Endothelial cell (in vitro differentiated cells): ENCODE measurements at places on chromosomes 1 and 21. TPM values are rescaled to one million over a fixed set of nuclear protein-coding genes. Genes with fewer than 3 reads are reported as not detected.
A peak's percentile ranks its signal among the peaks of the same experiment; 100 is the strongest.

- no peaks in the 10 kb centered on the region for H3K36me3 ChIP-seq
- no peak for DNase-seq
- no peaks in the 10 kb centered on the region for H3K27me3 ChIP-seq
- no peaks in the 10 kb centered on the region for H3K4me1 ChIP-seq
- no peak overlapping the region for H3K27ac ChIP-seq
Observed at GRCh38 chr1:55943012-55943411, 636.4 kb downstream of the PLPP3 start.

The PITHD1 gene
- 35.4 TPM for total RNA-seq

- H3K27me3 ChIP-seq, result no peaks in the 10 kb centered on the region
- H3K27ac ChIP-seq, result no peak overlapping the region
- no peak overlapping the region for H3K4me3 ChIP-seq
- DNase-seq, result no peak
- H3K4me1 ChIP-seq, result peaks cover 6% of the 10 kb centered on the region
Observed at GRCh38 chr1:52532731-52533327, 20.1 kb downstream of the TUT4 start.

The TPTE gene
- total RNA-seq, result not detected

DNA sequence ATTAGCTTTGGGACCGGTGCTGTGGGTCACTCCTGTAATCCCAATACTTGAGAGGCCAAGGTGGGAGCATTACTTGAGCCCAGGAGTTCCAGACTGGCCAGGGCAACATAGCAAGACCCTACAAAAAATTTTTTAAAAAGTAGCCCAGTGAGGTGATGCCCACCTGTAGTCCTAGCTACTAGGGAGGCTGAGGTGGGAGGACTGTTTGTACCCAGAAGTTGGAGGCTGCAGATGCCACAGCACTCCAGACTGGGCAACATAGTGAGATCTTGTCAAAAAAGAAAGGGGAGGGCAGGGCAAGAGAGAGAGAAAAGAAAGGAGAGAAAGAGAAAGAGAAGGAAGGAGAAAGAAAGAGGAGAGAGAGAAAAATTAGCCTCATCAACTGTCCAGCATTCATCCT, 6.3 kb downstream of the ITSN1 start:
- H3K27ac ChIP-seq, result no peak overlapping the region
- peaks cover 4% of the 10 kb centered on the region for H3K27me3 ChIP-seq
- H3K4me1 ChIP-seq, result peaks cover 32% of the 10 kb centered on the region

- no peaks in the 10 kb centered on the region for H3K27me3 ChIP-seq
- no peaks in the 10 kb centered on the region for H3K4me1 ChIP-seq
- no peaks in the 10 kb centered on the region for H3K36me3 ChIP-seq
- no peak for DNase-seq
- no peak overlapping the region for H3K4me3 ChIP-seq
Observed at GRCh38 chr21:29124645-29125044, 5.8 kb upstream of the MAP3K7CL start.

The FALEC gene
- 1.2 TPM for total RNA-seq

DNA sequence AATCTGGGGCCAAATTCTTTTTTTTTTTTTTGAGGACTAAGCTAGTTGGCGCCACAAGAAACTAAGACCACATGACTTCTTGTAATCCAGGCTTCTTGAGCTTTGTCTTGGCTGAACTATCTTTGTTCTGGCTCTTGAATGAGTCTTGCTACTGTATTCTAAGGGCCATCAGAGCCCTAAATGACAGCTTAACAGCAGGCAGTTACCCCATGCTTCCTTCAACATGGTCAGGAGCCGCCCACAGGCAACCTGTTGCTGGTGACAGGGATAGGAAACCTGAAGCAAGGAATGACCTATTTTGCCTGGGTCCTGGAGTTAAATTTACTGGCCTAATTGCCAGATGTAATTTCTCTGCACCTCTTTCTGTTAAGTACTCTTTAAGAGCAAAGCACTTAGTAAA, 188.2 kb upstream of the PLXNA2 start:
- DNase-seq, result no peak
- H3K4me3 ChIP-seq, result no peak overlapping the region
- no peaks in the 10 kb centered on the region for H3K4me1 ChIP-seq
- H3K27ac ChIP-seq, result no peak overlapping the region
- H3K27me3 ChIP-seq, result no peaks in the 10 kb centered on the region

GRCh38 chr21:34688145-34688544, 19.4 kb downstream of the CLIC6 start:
- H3K36me3 ChIP-seq, result peaks cover 2% of the 10 kb centered on the region
- H3K27ac ChIP-seq, result no peak overlapping the region
- H3K4me1 ChIP-seq, result no peaks in the 10 kb centered on the region
- peak; percentile 71 for DNase-seq
- no peak overlapping the region for H3K4me3 ChIP-seq

- no peak overlapping the region for H3K4me3 ChIP-seq
- no peak for DNase-seq
- peaks cover 15% of the 10 kb centered on the region for H3K36me3 ChIP-seq
- H3K27me3 ChIP-seq, result peaks cover 3% of the 10 kb centered on the region
Observed at GRCh38 chr21:36766511-36766910, 67.6 kb downstream of the SIM2 start.

GRCh38 chr1:38891753-38892152, 10.4 kb upstream of the GJA9 start:
- DNase-seq, result no peak
- no peak overlapping the region for H3K4me3 ChIP-seq
- peaks cover 7% of the 10 kb centered on the region for H3K4me1 ChIP-seq
- H3K27ac ChIP-seq, result no peak overlapping the region
- H3K36me3 ChIP-seq, result no peaks in the 10 kb centered on the region

The SLC45A1 gene
- 0.62 TPM for total RNA-seq

DNA sequence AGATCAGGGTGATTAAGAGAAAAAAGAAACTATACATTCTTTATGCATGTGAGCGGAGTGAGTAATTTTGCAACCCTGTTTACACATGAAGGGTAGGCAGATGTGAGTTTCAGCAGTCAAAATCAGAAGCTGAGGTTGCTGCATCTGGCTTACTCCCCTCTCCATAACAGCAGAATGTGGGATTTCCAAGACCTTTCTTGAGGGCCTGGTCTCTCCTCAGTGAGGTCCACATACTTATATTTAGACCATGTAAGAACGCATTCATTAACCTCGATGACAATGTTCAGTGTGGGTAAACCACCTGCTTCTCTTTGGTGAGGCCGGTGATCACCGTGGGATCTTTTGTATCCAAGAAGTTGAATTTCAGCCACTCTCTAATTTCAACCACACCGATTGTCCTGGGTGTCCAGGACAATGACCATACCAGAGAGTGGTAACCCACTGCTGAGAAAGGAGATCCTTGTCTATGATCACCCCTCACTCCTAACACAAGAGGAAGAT, 18.7 kb upstream of the RAP1A start:
- no peaks in the 10 kb centered on the region for H3K36me3 ChIP-seq
- H3K27ac ChIP-seq, result no peak overlapping the region
- peaks cover 2% of the 10 kb centered on the region for H3K27me3 ChIP-seq

DNA sequence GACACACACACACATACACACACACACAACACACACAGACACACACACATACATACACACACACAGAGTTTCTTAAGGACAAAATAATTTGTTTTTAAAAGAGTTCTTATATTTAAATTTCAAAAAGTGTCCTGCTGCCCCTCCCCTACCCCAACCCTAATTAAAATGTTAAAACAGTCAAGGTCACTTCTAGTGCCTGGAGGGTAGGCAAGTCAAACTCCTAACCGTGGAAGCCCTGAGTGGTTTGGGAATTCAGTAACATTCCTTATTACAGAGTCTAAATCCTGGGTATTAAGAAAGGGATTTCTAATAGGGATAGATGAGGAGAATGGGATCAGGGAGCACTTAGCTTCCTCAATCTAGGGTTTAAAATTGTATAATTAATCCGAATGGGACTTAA, 403.6 kb upstream of the NFIA start:
- peaks cover 1% of the 10 kb centered on the region for H3K27me3 ChIP-seq
- H3K36me3 ChIP-seq, result no peaks in the 10 kb centered on the region
- no peak overlapping the region for H3K27ac ChIP-seq

- peaks cover 31% of the 10 kb centered on the region for H3K4me1 ChIP-seq
- no peak for DNase-seq
- no peak overlapping the region for H3K27ac ChIP-seq
- peaks cover 26% of the 10 kb centered on the region for H3K36me3 ChIP-seq
- H3K4me3 ChIP-seq, result no peak overlapping the region
- peaks cover 10% of the 10 kb centered on the region for H3K27me3 ChIP-seq
Observed at GRCh38 chr21:42296501-42296900, 18.7 kb downstream of the TFF3 start.

DNA sequence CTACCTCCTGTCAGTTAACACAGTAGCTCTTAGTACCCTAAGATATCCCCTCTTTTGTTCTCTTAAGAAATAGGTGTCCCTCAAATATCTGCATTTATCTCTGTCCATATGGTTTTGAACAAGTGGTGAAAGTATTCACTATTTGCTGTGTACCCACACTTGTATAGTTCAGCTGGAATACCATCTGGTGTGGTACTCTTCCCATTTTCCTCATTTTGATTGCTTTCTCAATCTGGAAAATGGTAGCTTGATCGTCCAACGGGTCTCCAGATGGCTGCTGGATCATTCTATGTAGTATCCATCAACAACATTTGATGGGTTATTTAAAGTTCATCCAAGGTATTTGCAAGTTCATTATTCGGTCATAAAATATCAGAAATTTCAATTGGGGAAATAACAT, 100.3 kb upstream of the DPYD start:
- no peaks in the 10 kb centered on the region for H3K36me3 ChIP-seq
- H3K27me3 ChIP-seq, result no peaks in the 10 kb centered on the region
- H3K4me3 ChIP-seq, result no peak overlapping the region
- no peak for DNase-seq
- no peak overlapping the region for H3K27ac ChIP-seq

DNA sequence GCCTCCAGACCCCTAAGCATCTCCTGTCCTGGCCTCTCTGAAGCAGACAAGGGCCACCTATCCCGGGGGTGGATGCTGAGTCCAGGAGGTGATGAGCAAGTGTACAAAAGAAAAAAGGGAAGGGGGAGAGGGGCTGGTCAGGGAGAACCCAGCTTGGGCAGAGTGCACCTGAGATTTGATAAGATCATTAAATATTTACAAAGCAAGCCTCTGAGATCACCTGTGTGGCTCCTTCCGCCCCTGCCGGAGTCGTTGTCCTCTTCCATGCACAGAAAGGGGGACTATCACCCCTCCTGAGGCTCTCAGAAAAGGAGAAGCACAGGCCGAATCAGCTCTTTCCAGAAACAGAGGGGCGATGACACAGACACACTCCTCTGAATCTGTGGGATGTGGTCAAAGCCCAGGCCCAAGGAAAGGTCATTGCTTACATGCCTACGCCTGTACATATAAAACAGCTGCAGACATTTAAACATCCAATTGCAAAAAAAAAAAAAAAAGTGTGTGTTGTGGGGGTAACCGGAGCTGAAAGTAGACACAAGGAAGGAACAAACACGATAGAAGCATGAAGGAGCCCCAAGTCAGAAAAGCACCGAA, 30.9 kb downstream of the PRSS38 start:
- no peak for DNase-seq
- H3K36me3 ChIP-seq, result no peaks in the 10 kb centered on the region
- no peak overlapping the region for H3K27ac ChIP-seq
- no peak overlapping the region for H3K4me3 ChIP-seq

GRCh38 chr1:238658763-238659162, 727.6 kb upstream of the CHRM3 start:
- DNase-seq, result no peak
- H3K36me3 ChIP-seq, result no peaks in the 10 kb centered on the region
- no peaks in the 10 kb centered on the region for H3K4me1 ChIP-seq

- no peak for DNase-seq
- H3K4me1 ChIP-seq, result peaks cover 15% of the 10 kb centered on the region
- H3K27ac ChIP-seq, result no peak overlapping the region
- H3K36me3 ChIP-seq, result peaks cover 8% of the 10 kb centered on the region
- no peak overlapping the region for H3K4me3 ChIP-seq
Observed at GRCh38 chr1:243845888-243846287, 4.2 kb downstream of the AKT3 start.

- DNase-seq, result no peak
- H3K27ac ChIP-seq, result no peak overlapping the region
- H3K36me3 ChIP-seq, result no peaks in the 10 kb centered on the region
- H3K27me3 ChIP-seq, result peaks cover 7% of the 10 kb centered on the region
- peaks cover 13% of the 10 kb centered on the region for H3K4me1 ChIP-seq
- peak overlapping the region; percentile 34 for H3K4me3 ChIP-seq
Observed at GRCh38 chr1:228154670-228155571, 5.2 kb downstream of the GJC2 start.

DNA sequence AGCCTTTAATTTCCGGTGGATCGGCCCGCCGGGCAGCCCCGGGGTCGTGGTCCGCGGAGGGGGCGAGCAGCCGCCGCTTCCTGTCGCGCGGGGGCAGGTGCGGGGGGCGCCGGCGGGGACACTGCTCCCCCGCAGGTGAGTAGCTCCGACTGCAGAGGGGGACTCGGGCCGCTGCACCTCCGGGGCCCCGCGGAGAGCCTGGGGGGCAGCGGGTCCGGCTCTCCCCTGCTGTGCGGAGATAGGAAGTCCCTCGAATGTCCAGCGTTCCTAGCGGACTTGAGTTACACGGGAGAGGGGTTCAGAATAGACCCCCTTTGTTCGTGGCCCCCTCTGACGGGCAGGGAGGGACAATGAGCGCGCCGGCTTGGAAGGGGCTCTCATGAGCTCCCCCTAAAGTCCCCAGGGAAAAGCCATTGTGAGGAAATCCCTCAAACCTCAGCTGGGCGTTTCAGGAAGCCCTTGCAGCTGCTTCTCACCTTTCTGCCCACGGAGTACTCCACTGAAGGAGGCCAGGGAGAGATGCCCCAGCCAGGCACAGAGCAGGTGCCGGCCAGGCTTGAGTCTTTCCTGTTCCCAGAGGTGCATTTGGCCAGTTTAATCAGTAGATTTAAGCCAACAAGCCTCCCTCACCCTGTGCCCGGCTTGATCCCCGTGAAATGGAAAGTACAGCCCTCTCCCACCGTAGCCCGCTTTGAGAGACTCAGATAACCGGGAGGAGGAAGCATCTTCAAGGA, 925 bp downstream of the PDE9A start:
- H3K4me3 ChIP-seq, result peak overlapping the region; percentile 89
- peak; percentile 41 for DNase-seq

DNA sequence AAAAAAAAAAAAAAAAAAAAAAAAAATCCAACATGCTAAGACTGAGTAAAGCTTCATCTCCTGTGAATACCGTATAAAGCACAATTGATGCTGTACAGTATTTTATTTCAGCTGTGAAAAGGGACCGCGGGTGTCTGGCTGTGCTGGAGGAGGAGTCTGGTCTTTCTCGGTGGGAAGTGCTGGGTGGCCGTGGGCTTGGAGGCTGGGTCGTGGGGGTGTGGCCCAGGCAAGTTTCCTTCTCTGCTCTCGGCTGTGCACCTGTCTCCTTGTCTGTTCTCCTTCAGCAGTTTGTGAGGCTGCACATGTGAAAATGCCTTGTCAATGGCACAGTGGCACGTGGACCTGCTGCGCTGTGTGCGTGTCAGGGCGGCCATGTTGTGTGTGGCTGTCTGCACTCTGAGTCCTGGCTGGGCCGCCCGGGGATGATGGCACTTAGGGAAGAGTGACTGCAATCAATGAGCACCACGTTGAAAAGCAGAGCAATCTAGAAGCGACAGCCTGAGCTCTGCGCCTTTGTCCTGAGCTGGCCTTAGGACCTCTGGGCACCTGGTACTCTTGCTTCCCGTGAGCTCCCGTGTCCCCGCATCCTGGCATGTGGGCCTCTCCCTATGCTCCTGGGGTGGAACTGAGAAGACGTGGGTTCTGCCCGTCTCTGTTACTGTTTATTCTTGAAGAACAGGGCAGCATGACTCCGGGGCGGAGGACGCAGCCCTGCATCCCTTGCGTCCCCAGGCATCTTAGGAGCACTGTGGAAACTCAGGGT, 14.5 kb downstream of the AGPAT3 start:
- H3K27me3 ChIP-seq, result peaks cover 2% of the 10 kb centered on the region
- peaks cover 4% of the 10 kb centered on the region for H3K36me3 ChIP-seq
- H3K4me3 ChIP-seq, result no peak overlapping the region
- DNase-seq, result no peak
- H3K27ac ChIP-seq, result no peak overlapping the region

GRCh38 chr1:66723985-66724384, 28.3 kb upstream of the DYNLT5 start:
- no peak overlapping the region for H3K27ac ChIP-seq
- H3K4me3 ChIP-seq, result no peak overlapping the region
- peaks cover 8% of the 10 kb centered on the region for H3K4me1 ChIP-seq
- no peaks in the 10 kb centered on the region for H3K36me3 ChIP-seq
